Activated CD4-positive, alpha-beta T cell treated with anti-CD3 and anti-CD28 coated beads, Interleukin-2, amount 50 U/mL, for 16 hours (primary cell): ENCODE measurements at places on chromosomes 7 and 10.

DNA sequence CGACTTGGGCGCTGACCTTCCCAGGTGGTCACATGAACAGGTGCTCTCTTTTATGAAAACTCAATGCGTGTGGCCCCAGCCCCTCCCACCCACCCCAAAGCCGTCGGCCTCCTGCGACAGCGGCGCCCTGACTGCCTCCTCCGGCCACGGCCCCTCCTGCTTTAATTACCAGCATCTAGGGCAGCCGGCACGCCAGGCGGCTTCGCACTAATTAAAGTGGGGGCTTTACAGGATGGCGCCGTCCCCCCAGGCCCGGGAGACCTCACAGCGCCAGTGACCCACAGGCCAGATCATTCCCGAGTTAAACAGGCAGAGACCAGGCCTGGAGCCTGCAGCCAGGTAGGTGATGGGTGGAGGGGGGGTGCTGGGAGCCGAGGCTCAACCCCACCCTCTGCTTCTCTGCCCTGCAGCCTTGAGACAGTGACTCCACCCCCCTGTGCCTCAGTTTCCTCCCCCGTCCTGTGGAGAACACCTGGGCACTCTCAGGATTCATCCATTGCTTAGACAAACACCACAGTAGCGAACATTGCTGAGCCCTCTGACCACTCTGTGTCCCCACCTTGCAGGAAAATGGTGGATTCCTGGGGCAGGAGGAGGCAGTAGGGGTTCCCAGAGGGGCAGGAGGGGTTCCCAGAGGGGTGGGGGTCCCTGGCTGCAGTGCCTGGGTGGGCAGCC is 100.8 kb downstream of the MICALL2 start:
- DNase-seq = no peak

DNA sequence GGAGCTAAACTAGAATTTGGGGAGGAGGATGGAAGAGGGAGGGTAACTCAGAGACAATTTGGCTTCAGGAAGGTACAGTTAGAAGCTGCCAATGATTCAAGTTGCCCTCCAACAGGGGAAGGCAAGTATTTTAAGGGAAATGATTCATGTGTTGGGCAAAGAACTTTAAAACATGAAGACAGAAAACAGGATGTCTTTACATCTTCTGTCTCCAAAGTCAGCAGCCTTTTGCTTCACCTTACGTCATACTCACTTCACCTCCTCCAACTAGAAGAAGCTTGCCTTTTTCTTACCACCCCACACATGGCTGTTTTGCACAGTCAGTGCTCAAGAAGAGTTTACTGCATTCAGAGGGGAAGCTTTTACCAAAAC is 36.1 kb downstream of the PPP1R3C start:
- no peak for DNase-seq

DNA sequence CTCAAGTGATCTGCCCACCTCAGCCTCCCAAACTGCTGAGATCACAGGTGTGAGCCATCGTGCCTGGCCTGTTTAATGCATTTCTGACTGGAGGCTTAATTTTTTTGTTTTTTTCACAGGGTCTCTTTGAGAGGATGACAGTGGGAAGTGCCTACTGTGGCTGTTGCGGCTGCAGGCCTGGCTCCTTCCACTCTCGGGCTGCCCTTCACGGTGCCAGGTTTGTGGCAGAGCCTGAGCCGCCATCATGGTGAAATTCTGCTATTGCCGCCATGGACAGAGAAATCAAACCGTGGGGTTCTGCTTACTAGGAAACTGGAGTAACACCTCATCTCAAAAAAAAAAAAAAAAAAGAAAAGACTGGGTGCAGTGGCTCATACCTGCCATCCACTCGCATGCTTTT is 142.7 kb downstream of the CAMK1D start:
- no peak for DNase-seq

GRCh38 chr10:43226851-43227845 is 39.7 kb downstream of the RASGEF1A start:
- DNase-seq = no peak

DNA sequence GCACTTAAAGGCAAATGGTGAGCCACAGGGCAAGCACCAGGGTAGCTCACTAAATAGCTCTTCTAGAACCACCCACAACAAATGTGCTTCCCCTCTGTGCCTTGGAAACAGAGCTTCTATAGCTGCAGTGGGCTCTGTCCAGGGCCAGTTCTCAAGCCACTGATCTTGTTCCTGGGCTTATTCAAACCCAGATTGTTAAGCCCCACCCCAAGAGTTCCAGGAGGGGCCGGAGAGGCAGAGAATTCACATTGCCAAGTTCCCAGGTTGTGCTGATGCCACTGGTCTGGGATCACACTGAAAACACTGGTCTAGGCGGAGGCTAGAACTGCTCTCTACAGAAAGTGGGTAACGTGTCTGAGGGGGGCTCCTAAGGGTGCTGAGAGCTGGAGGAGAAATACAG is 15.4 kb upstream of the KDM7A start:
- DNase-seq = no peak

DNA sequence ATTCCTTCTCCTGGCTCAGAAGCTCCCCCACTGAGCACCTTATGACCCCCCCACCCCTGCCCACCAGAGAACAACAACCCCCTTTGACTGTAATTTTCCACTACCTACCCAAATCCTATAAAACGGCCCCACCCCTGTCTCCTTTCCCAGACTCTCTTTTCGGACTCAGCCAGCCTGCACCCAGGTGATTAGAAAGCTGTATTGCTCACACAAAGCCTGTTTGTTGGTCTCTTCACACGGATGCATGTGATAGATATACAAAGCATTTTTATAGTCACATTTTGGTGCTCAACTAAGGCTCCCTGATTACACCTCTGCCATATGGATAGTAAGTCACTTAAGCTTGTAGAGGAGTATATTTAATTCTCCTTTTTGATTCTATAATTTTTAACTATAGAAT is 985.8 kb downstream of the REEP3 start:
- no peak for DNase-seq

DNA sequence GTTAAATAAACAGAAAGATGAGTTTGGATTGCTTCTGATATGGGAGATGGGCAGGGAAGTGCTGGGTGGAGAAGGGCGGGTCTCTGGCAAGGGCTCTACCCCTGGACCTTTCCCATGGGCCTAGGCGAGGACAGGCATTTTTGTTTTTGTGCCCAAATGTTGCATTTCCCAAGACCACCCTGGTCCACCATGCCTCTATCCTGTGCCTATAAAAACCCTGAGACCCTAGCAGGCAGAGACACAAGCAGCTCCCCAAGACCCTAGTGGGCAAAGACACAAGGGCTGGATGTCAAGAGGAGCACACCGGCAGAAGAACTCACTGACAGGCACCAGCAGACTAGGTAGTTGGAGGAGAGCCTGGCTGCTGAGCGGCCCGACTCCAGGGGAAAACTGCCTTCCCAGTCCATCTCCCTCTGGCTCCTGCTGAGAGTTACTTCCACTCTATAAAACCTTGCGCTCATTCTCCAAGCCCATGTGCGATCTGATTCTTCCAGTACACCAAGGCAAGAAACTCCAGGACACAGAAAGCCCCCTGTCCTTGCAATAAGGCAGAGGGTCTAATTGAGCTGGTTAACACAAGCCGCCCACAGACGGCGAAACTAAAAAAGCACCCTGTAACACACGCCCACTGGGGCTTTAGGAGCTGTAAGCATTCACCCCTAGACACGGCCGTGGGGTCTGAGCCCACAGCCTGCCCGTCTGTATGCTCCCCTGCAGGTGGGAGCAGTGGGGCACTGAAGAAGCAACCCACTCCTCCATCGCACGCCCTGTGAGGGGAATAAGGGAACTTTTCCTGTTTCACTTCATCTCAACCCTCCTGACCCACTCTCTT is 291.4 kb downstream of the PTPRN2 start:
- DNase-seq = no peak

DNA sequence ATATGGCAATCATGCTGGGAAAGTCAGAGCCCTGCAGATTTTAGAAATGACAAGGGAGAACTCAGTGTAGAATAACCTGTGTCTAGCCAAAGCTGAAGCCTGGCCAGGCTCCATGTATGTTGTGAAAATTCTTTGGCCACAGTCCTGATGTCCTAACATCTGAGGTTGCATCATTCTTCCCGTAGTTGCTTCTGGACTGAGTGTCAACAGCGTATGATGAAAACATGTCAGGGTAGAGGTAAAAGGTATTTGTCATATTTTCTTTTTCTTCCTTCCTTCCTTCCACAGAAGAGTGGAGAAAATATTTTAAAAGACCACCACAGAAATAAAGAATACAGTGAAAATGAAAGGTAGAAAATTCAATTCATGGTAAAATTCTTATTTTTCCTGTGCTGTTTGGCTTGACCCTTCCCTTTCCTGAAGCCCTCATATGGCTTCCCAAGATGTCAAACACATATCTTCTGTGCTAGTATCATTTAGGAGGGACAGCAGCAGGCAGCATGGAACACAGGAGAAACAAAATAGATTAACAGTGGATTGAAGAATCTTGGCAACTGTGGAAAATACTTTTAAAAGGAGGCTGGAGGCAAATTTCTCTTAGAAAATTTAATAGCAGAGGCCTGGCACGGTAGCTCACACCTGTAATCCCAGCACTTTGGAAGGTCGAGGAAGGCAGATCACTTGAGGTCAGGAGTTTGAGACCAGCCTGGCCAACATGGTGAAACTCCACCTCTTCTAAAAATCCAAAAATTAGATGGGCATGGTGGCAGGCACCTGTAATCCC is 18.9 kb upstream of the NRBF2 start:
- DNase-seq = no peak

DNA sequence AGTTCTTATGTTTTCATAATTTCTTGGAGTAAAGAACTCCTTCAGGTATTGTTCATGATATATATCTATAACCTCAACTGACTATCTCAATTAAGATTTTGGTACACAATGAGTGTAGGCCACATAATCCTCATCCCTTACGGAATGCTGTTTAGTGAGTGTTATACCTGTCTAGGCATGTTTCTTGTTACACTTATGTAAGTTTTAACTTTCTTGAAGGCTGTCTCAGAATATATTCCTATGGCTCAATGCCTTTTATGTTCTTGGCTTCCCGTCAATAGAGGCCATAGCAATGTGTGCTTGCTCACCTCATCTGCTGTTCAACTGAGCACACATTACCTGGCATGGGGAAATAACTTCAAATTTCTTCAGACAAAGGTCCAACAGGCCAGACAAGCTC is 185.1 kb downstream of the CTTNBP2 start:
- DNase-seq = no peak

DNA sequence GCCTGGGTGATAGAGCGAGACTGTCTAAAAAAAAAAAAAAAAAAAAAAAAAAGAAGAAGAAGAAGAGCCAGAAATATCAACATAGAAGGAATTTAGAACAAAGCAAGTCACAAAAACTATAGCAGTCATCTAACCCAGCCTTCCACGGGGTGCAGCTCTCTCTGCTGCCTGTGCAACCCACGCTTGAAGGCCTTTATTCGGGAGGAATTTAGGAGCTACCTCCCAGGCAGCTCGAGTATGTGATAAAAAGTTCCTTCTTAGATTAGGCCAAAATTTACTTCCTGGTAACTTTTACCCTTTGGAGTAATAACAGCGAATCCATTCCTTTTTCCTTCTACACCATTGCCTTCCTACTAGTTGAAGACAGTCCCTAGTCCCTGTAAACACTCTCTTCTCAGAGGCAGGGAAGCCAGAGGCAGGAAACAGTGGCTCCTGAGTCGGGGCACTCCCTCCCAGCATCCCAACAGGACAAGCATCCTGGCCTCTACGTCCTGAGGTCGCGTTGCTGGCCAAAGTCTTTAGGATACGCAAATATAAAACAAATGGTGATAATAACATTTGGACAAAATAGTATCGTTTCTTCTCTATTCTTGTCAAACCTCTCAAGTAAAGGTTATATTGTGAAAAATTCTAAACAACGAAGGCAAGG is 109.3 kb upstream of the KMT2C start:
- DNase-seq = no peak

GRCh38 chr7:140165422-140165821 is 11.4 kb downstream of the KDM7A start:
- DNase-seq = peak; percentile 43

- no peak for DNase-seq
Measured at GRCh38 chr10:110007161-110007700, 553 bp upstream of the ADD3 start.

DNA sequence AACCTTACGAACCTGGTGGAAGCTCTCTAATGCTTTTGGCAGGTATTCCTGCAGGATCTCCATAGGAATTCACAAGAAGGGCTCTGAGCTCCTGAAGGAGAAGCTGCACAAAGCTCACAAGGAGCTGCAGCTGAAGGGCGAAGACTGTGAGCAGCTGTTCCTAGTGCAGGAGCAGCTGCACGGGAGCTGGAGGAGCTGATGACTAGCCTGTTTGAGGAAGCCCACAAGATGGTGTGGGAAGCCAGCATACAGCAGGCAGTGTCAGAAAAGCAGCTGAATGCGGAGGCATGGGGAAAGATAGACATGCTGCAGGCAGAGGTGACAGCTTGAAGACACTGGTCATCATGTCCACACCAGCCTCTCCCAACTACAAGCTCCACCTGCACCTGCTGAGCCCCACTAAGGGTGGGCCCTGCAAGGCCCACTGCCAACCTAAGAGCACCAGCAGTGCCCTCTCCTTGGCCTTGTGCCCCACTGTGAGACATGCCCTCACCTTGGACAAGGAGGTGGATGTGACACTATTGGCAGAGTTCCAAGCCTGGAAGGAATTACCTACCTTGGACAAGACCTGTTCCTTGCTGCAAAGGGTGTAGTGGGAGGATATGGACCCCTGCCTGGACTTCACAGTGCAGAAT is 250.6 kb downstream of the BBS9 start:
- DNase-seq = no peak
